ENCODE measurements at places on chromosomes 7 and 10.

DNA sequence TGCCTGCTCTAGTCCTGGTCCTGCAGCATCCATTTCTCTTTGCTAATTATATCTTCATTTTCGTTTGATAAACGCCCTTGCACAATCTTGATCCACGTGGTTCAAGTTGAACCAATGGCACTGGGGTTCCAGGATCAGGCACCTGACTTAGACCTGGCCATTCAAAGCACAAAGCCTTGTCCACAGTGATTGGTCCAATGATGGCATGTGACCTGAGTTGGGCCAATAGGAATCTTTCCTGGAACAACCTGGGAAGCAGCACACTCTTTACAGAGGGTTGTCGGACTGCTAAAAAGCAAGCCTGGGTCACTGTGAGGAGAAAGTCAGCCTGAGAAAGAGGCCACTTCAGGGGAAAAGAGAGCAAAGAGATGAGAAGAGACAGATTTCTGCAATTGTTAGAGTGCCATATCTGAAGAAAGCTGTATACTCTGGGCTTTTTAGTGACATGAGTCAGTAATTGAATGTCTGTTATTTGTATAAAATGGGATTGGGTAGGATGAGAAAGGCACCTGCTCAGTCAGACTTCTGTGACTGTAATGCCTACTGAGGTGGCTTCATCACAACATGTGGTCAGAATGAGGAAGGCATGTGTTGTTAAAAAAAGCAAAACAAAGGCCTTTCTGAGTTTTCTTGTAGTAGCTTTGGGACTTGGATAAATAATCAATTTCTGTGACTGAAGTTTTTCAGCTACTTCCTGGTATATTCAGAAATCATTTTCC is 4.4 kb upstream of the STEAP4 start:
- no peak for DNase-seq

GRCh38 chr10:132443983-132444876 is 47.2 kb downstream of the PWWP2B start:
- no peak for DNase-seq

GRCh38 chr7:157734676-157735640 is 398.2 kb downstream of the DNAJB6 start:
- no peak for DNase-seq

- DNase-seq: peak; percentile 26
These were observed 26.9 kb upstream of the TRIM56 start for GRCh38 chr7:101058355-101058754.

DNA sequence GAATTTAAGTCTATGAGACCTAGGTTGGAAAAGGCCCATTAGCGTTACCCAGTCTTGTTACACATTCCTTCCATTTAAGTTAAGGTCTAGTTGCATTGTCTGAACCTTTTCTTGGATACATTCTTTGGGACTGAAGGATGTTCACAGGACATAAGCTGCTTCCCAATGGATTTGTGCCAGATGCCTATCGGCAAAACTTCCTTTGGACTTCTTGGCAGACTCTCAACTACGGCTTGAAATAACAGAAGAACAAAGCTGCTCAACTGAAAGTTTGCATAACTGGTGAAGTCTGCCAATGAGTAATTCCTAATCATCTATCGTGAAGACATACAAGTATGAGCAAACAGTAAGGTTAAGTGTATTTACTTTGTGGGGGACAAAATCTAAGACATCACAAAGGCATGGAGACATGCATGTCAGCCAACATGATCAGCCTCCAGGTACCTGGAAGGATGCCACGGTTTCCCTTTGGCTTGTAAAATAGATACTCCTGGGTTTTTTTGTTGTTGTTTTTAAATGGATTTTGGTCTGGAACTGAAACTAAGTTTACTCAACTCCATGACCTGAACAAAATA is 35.4 kb downstream of the MALSU1 start:
- no peak for DNase-seq

- DNase-seq: no peak
These were observed 392.9 kb downstream of the KCNMA1 start for GRCh38 chr10:77244746-77245145.

DNA sequence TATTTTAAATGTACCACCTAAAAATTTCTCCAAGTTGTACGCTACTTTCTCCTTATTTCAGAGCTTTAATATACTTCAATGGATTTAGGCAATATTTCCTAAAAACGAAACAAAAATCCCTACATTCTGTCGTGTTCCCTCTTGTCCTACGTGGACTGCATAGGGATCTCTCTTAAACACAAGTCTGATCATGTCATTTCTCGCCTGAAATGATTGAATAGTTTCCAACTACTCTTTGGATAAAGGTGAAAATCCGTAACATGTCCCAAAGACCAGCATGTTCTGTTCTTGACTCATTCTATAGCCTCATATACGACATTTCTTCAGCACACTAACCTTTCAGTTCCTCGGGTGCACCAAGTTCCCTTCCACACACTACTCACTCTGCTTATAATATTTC is 17.7 kb upstream of the TPK1 start:
- no peak for DNase-seq

DNA sequence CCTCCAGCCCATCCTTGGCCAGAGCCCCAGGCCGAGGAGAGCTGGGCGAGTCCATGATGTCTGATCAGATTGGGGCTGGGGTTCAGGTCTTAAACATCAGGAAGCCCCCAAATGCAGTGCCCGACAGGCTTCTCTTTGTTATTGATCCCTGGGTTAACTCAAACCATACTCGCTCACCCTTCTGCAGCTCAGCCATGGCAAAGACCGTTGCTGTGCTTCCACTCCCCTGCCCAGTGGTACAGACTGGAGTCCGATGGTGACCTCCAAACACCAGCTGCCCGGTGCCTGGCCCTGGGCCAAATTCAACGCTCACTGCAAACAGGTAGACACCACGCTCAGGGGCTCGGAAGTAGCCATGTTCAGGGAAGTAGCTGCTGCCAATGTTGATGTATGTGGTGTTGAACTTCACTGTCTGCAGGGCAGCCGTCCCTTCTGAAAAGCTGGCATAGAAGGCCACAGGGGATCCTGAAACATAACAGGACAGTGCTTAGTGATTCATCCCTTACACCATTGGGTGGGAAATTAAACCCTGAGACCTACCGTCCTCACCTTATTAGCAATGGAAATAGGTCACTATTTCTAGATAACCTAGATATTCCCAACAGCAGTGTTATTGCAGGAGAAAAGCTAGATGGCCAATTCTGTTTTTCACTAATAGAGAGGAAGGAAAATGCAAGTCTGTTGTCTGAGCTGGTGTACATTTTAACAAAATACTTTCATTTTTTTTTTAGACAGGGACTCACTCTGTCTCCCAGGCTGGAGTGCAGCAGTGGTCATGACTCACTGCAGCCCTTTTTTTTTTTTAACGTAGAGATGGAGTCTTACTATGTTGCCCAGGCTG is 20.5 kb downstream of the MMRN2 start:
- no peak for DNase-seq
